ENCODE measurements at places on chromosomes 7 and 10. TPM values are rescaled to one million over a fixed set of nuclear protein-coding genes. Genes with fewer than 3 reads are reported as not detected.

DNA sequence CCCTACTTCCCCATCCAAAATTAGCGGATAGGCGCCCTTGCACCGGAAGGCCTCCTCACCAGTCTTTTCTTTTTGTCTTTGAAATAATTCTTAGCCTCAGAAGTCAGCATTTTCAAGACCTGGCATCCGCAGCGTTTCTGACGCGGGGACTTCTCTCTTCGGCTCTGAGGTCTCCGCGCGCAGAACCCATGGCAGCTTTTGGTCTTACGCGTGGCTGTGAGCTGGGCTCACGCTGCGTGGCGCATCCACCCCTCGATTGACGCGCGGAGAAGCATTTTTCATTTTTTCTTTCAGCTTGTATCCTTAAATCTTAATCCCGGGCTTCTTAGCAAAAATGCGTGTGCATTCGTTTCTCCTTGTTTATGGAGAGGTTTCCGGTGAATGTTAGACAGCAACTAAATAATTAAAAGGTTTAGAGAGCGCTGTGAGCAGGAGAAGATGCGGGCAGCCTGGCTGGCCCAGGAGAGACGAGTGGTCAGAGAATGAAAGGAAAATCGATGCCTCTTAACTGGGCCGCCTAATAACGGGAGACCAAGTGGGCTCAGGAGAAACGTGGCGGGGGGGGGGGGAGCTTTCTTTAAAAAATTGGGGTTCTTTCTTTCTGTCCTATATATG lies 2.0 kb upstream of the GATA3 start:
- H3K4me1 ChIP-seq = no peaks in the 10 kb centered on the region
- no peaks in the 10 kb centered on the region for H3K36me3 ChIP-seq
- H3K27me3 ChIP-seq = peaks cover 98% of the 10 kb centered on the region
- H3K27ac ChIP-seq = no peak overlapping the region
- no peak overlapping the region for H3K4me3 ChIP-seq

NUTM2D gene
- 2.9 TPM for total RNA-seq

ZNF518A gene
- total RNA-seq = 26.3 TPM

DNA sequence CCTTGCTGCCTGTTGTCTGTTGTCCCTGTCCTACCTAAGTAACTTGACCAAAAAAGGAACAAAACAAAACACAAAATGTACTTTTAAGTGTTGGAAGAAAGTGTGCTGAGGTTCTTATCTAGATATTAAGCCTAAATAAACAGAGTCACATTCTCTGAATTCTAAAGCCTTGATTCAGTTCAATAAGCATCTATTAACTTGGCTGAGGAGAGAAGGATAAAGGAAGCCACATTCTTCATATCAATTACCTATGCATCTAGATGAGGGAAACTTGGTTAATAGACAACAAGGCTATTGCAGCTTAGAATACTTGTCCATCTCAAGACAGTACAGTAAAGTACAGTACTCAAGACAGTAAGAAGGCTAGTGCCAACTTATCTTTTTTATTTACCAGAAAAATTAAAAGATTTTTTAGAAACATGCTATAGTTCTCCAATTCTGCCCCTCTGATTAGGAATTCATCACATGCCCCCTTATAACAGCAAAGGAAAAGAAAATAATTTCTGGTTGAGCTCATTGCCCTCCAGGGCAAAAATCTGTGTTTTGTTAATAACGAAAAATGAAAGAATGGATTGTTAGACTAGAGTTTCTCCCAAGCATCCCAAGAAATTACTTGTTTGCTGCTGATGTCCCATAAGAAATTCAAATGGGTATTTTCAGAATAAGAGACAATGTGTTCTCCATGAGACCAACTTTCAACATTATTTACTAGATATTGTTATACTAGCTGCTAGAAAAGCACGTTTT lies 546.5 kb upstream of the SEMA3D start:
- H3K4me3 ChIP-seq = no peak overlapping the region
- H3K27me3 ChIP-seq = no peaks in the 10 kb centered on the region
- no peaks in the 10 kb centered on the region for H3K36me3 ChIP-seq
- ATAC-seq = no peak
- H3K4me1 ChIP-seq = no peaks in the 10 kb centered on the region
- H3K27ac ChIP-seq = no peak overlapping the region

DNA sequence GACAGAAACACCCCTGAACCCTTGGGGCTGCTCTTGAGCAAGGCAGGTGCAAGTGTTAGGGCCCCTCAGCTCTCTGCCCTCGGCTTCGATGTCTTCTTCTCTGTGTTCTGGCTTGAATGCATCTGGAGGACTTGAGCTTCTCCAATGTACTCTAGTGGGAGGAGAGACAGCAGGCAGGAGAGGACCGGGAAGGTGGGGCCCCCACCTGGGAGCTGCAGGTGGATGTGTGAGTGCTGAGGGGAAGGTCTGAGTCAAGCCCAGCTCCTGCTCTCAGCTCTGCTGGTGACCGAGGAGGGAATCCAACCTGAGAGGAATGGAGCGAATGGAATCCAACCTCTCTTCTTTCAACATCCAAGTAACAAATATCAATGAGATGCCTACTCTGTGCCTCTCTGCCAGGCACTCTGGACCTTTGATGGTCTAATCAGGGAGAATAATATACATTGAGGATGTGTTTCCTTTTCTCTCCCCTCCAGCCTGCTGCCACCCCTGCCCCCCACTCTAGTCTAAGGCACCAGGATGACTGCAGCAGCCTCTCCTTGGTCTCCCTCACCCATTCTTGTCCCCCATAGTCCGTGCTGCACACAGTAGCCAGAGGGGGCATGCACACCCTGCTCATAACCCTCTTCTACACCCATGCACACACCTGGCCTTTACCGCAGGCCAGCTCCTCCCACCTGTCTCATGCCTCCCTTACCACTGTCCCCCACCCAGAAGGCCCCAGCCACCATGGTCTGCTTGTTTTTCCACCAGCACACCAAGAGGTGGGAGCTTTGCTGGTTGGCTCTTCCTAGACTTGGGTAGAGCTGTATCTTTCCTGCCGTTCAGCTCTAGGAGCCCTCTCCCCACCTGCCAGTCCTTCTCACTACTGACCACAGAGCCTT lies 13.6 kb downstream of the TBATA start:
- H3K36me3 ChIP-seq = no peaks in the 10 kb centered on the region
- no peak overlapping the region for H3K4me3 ChIP-seq
- no peaks in the 10 kb centered on the region for H3K4me1 ChIP-seq
- no peaks in the 10 kb centered on the region for H3K27me3 ChIP-seq
- no peak for ATAC-seq

DNA sequence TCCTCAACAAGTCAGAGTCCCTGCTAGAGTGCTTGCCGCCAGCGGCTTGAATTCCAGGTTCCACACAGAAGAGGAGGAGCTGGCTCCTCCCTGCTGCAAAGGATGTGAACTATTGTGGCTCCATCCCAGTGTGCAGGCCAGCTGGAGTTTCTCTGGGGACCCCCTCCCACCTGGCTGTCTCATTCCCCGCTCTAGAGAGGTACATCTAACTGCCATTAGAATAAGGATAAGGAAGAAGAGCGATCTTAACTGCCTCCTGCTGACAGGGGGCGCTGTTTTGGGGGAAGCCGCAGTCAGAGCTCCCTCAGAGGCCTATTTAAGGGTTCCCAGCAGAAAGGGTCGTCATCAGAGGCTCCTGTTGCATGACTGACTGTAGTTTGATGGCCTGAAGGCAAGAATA lies 40.8 kb upstream of the HECW1 start:
- peaks cover 11% of the 10 kb centered on the region for H3K27me3 ChIP-seq
- no peak for ATAC-seq
- no peak overlapping the region for H3K27ac ChIP-seq
- no peaks in the 10 kb centered on the region for H3K36me3 ChIP-seq

All from gastroesophageal sphincter (tissue), 4 donors.